ENCODE measurements at places on chromosomes 1 and 21.

DNA sequence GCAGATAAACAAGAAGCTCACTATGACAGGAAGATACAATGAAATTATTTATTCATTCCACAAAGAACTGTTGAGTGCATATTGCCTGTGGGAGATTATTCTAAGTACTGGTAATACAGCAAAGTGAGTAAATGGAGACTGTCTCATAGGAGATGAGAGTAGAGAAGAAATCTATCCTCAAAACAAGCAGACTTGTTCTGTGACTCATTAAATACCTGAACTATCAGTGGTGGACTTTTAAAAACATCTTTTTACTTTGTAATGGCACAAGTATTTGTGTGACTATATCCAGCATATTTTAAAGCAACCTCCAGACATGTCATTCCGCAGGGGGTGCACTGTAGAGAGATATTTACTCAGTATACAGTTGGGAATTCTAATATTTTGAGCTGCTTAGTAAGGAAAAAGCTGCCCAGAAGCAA, 259.2 kb downstream of the FMN2 start:
- no peak for DNase-seq

DNA sequence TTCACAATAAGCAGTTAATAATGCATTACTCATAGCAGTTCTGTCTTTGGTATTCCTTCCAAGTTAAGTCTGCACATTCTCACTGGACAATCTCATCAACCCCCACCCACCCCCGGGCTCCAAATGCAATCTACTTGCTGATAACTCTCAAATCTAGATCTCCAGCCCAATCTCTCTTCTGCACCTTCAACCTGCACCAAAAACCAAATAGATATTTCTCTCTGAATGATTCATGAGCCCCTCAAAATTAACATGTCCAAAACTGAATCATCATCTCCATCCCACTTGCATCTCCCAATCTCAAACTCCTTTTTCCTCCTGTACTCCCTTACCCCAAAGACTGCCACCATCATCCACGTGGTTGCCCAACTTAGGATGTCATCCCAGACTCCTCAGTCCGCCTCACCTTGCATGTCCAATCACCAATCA, 2.7 kb downstream of the DOCK7 start:
- no peak for DNase-seq

- DNase-seq: no peak
These were observed 3.0 kb upstream of the CEP350 start for GRCh38 chr1:179951383-179952144.

DNA sequence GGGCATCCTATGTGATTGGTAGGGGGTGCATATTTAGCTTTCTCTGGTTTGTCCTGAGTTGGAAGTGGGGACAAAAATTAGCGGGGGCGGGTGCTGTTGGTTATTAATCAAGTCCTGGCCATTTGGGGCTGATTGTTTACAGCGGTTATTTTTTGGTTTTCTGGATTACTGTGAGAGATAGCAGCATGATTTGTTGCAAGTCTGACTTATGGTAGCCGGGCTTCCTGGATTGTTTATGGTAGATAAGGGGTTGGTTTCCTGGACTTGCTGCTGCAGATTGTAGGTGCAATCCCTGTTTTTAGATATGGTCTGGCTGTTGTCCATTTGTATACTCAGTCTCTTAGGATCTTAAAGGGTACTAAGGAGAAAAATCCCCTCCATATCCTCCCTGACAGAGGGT, 12.1 kb upstream of the PROK1 start:
- no peak for DNase-seq

GRCh38 chr1:157438613-157439012, 113.7 kb downstream of the FCRL5 start:
- no peak for DNase-seq

- DNase-seq: no peak
These were observed 16.6 kb upstream of the ESRRG start for GRCh38 chr1:216739793-216740192.

DNA sequence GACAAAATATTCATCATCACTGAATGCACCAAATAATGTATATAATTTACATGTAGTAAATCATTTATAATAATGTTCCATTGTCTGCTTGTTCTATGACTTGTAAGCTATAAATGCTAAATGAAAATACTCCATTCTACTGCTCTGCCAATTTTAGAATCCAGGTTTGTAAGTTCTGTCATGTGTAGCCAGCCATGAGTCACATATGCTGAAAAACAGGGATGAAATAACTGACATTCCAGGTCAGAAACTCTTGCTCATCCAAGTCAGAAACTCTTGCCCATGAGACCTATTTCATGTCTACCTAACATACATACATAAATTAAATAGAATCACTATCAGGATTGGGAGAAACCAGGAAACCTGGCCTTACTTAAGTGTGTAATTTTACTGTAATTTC, 95.6 kb downstream of the ASH1L start:
- no peak for DNase-seq

- no peak for DNase-seq
These were observed 26.3 kb downstream of the SELENOF start for GRCh38 chr1:86887479-86888162.

DNA sequence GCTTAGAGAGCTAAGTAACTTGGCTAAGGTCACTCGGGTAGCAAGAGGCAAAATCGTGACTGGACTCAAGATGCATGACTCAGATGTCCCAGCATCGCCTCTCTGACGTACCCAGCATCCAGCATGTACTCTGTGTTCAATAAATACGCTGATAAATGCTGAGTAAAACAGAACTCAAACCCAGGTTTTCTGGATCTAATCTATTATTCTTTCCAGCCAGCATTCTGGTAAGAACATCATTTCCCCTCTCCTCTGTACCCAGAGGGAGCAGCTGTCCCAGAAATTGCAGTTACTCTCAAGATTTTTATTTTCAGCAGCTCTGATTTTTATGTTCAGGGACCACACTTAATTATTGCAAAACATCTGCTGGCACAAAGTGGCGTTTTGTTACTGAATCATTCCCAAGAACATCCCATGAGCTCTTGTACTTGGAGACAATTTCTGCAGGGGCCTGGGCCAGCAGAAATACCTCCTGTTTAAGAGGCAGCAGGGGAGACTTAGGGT, 249.0 kb downstream of the PRDM2 start:
- DNase-seq: no peak

DNA sequence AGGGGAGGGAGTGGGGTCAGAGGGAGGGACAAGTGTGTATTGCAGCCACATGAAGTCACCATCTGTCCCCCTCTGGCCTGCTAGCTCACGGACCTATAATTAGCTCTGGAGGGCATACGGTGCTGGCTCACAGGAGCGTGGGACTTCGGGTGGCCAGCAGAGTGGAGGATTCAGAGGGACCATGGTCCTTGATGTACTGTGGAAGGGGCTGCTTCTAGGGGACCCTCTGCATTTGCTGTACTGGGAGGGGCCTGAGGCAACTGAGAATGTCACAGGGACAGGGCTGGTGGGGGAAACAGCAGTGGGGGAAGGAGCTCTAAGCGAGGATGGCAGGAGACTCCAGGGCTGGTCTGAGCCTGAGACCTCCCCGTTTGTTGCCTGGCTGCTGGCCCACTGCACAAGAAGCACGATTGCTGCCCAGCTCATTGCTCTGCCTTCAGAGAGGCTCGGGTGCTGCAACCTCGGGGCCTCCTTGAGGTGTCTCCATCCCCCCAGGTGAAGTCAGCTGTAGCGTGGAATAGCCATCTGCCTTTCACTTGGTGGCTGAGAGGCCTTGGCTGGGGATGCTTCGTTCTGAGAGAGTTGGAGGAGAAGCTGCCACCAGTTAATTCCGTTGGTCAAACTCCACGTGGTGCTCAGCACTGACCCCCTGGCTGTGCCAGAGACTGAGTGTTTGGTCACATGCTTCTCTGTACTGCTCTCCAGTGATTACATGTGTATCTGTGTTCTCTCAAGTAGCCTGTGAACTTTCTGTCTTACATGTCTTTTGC, 2.7 kb downstream of the PPFIA4 start:
- DNase-seq: no peak

GRCh38 chr1:225070972-225071371, 141.5 kb downstream of the DNAH14 start:
- no peak for DNase-seq

DNA sequence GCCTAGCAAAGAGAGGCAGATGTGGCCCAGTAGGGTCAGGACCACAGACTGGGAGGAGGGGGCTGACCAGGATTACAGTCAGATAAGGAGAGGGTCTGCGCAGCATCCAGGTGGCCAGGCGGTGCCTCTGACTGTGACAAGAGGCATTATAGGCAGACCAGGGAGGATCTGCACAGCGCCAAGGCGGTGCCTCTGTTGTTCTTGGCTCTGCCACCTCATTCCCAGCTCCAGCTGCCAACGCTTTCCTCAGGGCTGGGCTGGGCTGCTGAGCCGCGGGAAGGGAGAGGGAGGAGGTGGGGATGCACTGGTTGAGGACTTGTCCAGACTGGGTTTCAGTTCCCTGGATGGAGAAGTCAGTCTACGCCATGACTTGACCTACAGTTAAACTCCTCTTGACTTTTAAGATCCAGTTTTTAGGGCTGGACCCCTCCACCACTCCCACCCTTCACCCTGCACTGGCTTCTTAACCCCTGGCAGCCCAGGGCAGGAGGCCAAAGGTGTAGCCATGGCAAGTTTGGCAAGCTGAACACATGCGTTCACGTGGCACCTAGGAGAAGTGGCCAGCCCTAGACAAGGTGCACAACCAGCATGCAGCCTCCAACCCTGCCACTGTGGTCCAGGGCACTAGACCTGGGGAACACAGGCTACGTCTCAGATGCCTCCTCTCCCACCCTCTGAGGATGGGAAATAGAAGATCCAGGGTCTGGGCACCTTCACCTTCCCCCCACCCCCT, 4.5 kb upstream of the CRABP2 start:
- no peak for DNase-seq

- DNase-seq: no peak
These were observed 89.1 kb downstream of the BCAR3 start for GRCh38 chr1:93592551-93592949.

DNA sequence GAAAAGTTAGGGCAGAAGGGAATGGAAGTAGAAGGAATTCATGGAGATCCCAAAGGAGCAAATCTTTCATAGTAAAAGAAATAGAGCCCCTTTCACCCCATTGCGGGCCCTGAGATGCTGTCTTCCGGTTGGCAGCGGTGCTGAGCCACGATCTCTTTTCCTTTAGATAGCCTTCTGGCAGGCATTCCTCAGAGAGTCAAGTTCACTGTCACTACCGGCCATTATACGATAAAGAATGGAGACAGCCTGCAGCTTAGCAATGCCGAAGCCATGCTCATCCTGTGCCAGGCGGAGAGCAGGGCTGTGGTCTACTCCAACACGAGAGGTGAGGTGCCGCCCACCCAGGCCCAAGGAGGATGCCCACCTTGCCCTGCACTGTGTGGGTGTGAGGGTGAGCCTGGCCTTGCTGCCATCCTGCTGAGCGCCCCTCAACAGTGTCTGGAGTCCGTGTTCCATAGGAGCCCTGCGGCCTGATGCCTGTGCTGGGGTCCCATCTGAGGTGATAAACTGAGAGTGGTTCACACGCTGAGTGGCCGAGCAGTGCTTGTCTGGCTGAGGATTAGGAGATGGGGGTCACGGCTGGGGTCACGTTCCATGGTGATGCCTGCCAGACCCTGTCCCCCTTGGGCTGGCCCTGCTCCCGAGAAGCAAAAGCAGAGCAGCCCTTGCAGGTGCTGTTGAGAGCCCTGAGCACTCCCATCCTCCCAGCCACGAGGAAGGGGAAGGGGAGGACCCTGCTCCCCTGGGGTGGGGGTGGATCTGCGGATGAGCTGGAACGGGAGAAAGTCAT, 20.4 kb upstream of the PWP2 start:
- DNase-seq: no peak

DNA sequence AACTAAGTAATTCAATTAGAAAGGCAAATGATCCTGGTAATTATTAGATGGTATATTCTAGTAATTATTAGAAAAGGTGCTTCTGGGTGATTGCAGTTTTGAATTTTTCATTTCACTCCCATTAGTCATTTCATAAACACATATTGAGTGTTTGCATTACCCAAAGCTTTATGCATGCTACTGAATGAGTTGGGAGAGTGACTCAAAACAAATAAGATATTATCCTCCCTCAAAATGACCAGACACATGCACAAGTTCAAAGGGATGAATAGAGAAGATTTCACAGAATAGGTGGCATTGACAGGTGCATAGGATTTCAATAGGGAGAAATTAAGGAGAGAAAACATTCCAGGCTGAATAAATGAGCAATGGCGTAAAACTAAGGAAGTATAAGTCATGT, 84.7 kb downstream of the PHTF1 start:
- DNase-seq: no peak

GRCh38 chr1:173043253-173043652, 7.5 kb downstream of the TNFSF18 start:
- DNase-seq: no peak

- DNase-seq: no peak
These were observed 21.5 kb downstream of the EPHB2 start for GRCh38 chr1:22731924-22732720.
